GM18507 (cell line): ENCODE measurements at places on chromosomes 3 and 15.
A peak's percentile ranks its signal among the peaks of the same experiment; 100 is the strongest.

GRCh38 chr3:171472552-171472951 lies 12.3 kb upstream of the TNIK start:
- no peak for DNase-seq

DNA sequence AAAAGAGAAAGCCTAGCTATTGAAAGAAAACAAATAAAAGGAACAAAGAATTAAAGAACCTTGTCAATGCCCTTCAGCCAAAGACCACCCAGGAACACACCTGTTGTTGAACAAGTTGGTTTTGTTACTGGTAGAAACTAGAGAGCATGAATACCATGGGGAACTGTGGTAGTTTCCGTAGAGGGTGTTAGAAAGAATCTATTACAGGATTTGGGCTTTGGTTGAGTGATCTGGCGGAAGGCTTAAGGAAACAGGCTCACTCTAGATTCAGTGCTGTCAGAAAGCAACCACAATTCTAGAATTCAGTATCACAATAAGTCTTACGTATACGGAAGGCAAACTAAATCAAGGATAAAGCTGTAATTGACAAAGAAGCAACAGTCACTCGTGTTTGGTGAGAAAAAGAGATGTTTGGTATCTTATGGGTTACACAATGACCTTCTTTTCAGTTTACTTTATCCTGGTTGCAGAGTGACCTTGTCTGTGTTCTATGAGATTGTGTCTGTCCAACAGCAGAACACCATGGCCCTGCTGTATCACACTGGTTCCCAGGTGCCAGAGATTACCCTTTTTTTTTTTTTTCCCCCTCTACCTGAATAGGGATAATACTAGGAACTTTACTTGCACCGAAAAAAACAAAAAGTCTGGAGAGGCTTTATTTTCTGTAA lies 265.9 kb downstream of the SHQ1 start:
- peak; percentile 32 for DNase-seq

- no peak for DNase-seq
Observed at GRCh38 chr15:85312486-85312885, 67.9 kb upstream of the AKAP13 start.

- DNase-seq: no peak
Observed at GRCh38 chr3:114231616-114232015, 5.8 kb downstream of the ZNF80 start.

DNA sequence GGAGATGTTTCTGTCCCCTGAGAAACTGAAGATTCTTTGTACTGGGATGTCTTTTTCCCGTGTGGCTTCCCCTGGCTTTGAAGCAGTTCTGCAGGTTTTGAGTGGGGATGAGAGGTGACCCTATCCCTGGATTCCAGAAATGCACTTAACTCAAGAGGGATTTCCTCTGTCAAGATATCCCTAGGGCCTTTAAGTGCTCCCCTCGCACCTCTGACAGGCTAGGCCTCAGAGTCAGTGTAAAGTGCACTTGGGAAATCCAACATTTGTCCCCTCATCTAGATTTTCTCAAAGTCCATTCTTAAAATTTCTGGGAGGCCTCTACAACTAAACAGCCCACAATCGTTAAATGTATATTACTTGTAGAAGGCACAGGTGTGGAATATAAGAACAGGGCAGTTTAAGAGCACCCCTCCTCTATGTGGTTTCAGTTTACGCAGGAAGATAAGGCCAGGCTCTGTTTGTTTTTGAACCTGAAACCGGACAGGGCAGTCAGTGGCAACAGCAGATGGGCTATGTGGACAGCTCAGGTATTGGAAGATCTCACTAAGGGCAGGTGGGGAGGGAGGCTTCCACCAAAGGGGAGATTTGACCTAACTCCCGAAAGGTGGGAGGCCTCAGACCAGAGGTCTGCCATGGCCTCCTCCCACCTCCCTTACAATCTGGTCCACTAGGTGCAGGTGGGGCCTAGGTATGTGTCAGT lies 4.8 kb downstream of the C3orf52 start:
- no peak for DNase-seq

DNA sequence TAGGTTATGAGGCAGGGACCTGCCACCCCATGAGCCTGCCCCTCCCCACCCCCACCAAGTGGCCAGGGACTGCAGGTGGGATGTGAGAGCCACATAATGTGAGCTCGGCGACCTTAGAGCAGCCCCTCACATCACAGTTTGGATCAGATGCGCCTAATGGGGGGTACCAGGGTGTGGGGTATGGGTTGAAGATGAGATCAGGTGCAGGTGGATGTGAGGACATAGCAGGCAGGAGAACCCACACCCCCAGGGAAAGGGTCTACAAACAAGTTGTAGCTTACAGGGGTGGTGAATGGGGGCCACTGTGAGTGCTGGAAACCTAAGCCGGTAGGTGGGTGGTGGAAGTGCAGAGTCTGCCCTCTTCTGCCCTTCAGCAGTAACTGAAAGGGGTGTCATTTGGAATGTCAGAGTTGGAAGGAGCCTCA lies 94.0 kb downstream of the CORO2B start:
- no peak for DNase-seq

GRCh38 chr3:61532739-61533500 lies 28.5 kb upstream of the PTPRG start:
- DNase-seq: no peak

GRCh38 chr3:184368586-184369183 lies 7.2 kb downstream of the POLR2H start:
- DNase-seq: no peak

DNA sequence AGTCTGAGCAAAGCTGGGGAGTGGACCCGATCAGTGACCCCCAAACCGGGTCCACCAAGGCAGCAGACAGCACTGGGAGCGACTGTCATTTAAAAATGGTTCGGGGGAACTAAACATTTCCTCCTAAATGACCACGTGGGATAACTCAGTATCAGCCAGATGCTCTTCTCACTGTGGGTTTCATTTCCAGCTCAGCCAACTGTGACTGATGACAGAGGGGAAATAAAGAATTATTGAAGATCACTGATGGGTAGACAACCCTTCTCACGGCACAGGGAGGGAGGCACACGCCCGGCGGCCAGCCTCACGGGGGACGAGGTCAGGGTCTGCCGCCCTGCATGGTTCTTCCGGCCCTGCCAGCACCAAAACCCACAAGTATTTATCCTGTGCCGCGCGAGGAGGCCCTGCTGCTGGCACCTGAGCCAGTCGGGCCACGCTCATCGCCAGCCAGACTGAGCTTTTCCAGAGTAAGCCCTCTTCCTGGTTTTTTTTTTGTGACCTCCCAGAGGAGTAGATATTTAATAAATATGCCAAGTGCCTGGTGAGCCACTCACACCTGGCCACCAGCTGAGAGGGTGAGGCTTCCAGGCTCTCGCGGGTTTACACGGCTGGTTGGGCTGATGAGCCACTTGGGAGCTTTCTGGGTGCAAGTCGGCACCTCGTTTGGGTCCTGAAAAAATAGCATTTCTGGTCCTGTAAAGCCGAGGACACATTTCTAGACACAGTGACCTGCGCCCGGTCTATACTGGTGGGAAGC lies 6.2 kb downstream of the MELTF start:
- peak; percentile 40 for DNase-seq

- no peak for DNase-seq
Observed at GRCh38 chr3:182105875-182106274, 394.1 kb downstream of the SOX2 start.

DNA sequence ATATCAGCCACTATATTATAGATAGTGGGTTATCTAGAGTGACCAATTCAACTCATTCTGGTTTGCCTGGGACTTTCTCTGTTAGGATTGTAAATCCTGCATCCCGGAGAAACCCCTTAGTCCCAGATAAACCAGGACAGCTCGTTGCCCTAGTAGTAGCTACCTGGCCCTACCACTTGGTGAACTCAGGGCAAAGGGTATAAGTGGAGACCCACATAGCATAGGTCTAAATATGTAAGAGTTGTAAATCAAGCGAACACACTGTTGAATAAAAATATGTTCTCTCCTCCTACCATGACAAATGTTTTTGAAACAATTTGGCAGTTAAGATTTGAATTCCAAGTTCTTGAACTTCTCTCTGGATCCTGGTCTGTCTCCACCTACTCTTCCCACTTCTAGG lies 15.7 kb upstream of the LMCD1 start:
- no peak for DNase-seq

DNA sequence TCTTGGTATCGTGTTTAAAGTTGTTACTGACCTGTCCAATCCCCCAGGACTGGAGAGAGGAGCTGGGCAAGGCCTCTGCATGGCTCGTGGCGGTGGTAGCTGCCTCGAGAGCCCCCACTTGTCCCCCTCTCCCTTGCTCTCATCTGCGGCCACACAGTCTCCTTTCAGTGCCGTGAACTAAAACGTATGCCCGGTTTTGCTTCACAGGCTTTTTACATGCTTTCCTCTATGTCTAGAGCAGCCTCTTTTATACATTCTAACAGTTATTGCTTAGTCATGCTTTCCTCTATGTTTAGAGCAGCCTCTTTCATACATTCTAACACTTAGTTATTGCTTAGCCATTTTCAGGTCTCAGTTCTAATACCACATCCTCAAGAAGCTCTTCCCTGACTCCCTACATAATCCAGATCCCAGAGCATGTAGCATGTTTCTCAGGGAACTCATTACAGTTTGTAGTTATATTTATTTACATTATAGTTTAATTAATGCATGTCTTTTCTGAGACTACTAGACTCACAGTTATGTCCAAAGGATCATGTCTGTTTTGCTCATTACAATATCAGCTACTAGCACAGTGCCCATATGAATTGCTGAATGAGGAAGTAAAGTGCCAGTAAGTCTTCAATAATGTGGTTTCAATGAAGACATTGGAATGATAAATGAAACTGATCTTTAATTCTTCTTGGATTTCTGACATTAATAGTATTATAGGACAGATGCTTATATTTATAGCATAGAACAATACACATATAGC lies 66.5 kb upstream of the TBL1XR1 start:
- no peak for DNase-seq

DNA sequence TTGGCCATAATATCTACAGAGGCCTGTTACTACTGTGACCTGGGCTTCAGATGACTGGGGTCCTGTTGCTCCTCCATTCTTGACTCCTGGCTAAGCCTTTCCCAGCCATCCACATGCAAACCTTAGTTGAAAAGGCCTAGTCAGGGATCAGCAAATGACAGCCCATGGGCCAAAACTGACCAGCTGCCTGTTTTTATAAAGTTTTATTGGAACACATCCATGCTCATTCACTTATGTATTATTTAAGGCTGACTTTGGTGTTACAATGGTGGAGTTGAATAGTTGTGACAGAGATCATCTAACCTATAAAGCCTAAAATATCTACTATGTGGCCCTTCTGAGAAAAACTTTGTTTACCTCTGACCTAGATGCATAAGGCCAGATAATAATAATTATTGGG lies 16.8 kb upstream of the SLC4A7 start:
- no peak for DNase-seq

DNA sequence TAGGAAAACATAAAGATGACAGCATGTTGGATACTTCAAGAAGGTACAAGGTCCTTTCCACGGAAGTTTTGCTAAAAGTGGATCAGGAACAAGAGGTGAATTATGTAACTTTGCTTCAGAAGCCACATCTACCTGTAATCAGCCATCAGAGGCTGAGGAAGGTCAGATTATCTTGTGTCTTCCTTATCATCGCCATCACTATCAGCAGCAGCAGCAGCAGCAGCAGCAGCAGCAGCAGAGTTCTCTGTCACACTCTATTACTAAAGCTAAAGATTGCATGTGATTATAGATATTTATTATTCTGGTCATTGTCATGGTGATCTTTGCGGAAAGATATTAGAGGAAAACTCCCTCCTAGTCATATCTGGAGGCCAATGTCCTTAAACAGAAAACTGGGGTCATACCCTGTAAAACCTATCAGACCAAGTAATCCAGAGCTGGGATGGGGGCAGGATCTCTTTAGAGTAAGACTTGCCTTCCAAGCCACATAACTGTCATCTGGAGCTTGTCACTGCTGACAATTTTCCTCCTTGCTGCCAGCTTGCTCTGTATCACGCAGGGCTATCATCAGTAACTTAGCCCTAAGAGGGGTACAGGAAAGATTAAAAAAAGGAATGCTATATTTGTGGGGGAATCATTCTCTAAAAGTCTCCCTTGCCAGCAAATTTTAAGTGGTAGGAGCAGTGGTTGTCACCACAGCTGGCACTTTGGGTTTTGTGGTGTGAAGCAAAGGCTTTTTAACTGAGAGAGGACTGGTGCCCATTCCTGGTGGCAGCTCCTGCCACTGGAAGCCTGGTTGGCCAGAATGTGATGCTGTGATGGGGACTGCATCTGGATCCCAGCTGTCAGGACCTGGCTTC lies 130.9 kb upstream of the RASGRP1 start:
- no peak for DNase-seq

GRCh38 chr15:39215015-39215414 lies 365.9 kb upstream of the THBS1 start:
- no peak for DNase-seq

GRCh38 chr3:151062611-151063010 lies 22.9 kb upstream of the MED12L start:
- no peak for DNase-seq

GRCh38 chr15:101570241-101570640 lies 80.7 kb upstream of the PCSK6 start:
- DNase-seq: no peak

DNA sequence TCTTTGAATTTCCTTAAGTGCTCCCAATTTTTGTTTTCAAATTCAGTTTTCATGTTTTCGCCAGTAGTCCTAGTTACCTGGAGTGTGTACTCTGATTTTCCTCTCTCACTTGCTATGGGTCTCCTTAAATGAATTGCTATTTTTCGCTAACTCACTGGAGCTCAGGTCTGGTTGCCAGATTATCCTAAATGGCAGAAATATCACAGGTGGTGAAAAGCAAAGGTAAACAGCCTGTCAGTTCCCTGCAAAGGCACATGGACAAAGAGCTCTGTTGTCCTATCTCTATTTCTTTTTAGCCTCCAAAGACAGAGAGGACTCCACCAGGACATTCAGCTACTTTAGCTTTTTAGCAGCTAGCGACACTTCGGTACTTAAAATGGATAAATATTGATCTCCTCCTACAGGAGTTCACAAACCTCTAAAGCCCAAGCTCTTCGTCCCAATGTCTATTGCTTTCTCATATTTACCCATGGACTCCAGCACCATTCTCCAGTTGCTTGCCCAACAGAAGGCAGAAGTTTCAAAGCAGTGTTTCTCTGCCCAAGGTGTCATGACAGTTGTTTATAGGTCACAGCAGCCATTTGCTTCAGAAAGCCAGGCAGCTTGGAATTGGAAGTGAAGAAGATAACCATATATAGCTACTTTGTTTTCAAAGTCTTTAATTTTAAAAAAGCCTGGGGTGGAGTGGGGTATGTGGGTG lies 12.3 kb downstream of the ZBTB20 start:
- DNase-seq: no peak

GRCh38 chr3:31996195-31996594 lies 14.6 kb downstream of the ZNF860 start:
- no peak for DNase-seq
